ENCODE measurements at places on chromosomes 4 and X. TPM values are rescaled to one million over a fixed set of nuclear protein-coding genes. Genes with fewer than 3 reads are reported as not detected.

Gene CFAP47
- total RNA-seq = not detected

Gene TMEM154
- total RNA-seq = 0.71 TPM

Gene HOPX
- total RNA-seq = 57.9 TPM

Gene ZNF41
- 7.1 TPM for total RNA-seq

Gene CXorf65
- not detected for total RNA-seq

Gene F9
- total RNA-seq = not detected

DNA sequence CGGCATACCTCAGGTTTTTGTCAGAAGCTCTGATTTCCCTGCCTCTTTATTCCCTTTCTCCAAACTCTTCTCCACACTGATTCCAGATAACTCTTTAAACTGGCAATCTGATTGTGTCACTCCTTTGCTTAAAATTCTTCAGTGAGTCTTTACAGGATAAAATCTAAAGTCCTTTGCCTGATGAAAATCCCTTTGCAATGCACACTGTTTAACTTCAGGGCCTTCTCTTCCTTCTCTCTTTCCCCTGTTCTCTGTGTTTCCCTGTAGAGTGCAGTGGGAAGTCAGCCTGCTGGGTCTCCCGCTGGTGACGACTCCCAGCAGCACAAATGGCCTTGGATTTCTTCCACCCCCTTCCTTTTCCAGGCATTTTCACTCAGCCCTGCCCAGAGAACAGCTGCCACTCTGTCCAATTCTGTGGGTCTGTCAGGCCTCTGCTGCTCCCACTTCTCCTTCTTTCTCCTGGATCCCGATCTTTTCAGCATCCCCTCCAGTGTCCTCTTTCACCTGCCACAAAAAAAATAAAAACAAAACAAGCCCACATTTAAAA lies 189.9 kb upstream of the NWD2 start:
- no peak for DNase-seq

DNA sequence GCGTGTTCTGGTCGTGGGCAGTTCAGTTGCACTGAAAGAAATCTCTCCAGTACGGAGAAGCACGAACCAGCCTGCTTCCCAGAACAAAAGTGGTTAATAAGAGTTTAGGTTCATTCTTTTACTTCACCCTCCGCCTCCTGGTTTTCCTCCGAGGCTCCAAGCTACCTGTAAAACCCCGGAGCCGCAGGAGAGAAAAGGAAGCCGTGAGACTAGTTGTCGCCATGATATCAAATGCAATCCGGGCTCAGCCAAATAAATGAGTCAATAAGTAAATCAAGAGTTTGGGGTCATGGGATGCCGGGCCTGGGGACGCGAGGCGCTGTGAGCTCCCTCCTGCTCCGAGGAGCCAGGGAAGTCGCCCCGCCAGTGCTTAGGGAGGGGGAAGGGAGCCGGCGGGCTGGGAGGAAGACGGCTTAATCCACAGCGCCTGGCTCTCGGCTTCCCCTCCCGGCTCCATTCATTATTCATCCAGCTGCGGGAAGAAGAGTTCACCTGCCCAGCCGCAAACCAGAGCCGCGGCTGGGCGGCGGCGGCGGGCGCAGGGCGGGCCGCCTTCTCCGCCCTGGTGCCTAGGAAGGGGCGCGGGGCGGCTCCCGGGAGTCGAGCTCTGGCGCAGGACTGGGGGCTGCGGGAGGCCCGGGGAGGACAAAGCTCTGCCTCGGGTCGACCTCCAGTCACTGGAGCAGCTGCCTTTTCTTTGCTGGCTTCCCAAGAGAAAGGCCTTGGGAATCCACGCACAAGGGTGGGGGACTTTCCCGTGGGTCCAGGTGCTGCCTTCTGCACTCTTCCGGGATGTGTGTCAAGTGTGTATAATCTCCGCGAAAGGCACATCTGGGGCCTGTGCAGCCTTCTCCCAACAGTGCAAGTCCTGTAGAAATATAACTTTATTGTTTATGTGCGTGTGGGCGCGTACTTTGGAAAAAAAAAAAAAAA lies 1.7 kb downstream of the FRAS1 start:
- peak; percentile 77 for DNase-seq

DNA sequence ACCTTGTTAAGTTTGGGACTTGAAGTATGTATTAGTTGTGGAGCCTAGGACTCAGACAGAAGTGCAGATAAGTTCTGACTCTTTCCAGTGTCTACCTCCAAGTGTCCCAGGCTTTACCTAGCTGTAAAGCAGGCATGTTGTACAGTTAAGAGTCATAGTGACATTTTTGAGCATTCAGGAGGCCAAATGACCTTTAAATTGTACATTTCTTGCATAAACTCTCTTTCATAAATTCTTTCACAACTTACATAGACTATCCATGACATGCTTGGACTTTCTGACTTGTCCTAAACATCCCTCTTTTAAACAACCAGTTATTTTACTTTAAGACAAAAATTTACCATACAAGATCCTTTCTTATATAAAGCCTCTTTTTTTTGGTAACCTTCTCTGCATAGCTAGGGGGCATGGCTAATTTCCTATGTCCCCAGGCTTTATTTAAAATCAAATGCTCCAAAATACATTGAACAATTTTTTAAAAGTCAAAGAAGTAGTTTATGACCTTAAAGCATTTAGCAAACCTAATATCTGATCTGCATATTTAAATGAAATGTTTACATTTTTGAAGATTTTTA lies 40.1 kb upstream of the UGT8 start:
- no peak for DNase-seq

GRCh38 chr4:179750374-179750773 lies 2308.1 kb upstream of the AGA start:
- DNase-seq = no peak

DNA sequence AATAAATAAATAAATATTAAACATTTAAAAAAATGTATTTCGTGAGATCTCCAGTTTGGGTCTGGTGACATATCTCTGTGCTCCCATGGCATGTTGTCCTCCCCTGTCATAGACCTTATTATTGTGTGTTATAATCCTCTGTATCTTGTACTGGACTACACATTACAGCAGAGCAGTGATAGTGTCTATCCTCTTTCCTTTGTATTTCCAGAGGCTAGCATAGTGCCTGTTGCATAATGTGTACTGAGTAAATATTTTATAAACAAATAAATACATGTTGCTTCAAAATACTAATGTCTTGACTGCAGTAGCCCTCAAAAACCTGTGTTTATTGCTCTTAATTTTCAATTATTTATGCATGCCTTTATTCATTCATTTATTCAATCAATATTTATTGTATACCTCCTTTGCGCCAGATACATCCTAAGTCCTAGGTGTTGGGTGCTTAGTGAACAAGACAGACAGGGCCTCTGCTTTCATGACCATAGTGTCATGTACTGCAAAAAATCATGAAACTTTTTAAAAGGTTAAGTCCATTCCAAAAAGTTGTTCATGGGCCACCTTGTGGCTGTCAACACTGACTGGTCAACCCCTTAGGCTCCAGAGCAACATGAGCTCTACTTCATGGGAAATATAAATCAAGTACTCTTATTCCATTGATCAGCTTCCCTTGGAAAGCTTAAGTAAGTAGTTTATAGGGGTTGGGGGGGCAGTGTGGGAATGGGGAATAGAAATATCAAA lies 303.9 kb downstream of the IQCM start:
- no peak for DNase-seq

GRCh38 chr4:72255269-72255668 lies 223.5 kb downstream of the NPFFR2 start:
- no peak for DNase-seq

GRCh38 chrX:133645256-133645655 lies 230.0 kb upstream of the GPC4 start:
- DNase-seq = no peak

DNA sequence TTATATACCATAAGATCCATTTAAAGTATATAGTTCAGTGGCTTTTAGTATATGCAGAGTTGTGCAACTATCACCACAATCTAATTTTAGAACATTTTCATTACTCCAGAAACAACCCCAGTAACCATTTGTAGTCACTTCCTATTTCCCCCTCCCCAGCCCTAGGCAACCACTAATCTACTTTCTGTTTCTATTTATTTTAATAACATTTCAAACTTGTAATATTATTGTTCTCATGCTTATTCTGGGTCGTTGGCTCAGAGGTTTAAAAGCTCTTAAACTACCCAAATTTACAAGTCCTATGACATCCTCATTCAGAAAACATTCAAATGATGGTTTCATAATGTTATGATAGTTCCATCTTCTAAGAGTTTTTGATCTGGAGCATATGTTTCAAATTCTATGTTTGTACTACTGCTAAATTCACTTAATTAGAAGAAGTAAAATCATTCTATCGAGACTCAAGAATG lies 18.4 kb downstream of the XIAP start:
- DNase-seq = no peak

DNA sequence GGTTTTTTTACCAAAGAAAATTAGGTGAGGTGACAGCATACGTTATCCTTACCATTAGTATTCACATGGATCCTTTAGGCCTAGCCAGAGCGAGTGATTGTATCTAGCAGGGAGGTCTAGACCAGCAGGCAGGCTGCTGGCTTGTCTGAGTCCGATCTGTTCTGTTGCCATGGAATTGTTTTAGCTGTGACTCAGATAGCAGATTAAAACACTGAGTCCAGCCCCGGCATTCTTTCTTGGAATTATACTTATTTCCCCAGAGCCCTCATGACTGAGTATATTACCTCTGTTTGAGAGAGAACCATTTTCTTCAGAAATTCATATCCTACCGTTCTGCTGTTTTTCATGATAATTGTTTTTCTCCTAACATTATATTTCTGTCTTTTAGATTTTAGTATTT lies 37.4 kb downstream of the OCRL start:
- no peak for DNase-seq
